Right kidney (tissue), 9 donors: ENCODE measurements at places on chromosomes 7 and 10.

GRCh38 chr7:140671966-140672365 lies 779 bp upstream of the ADCK2 start:
- no peak for DNase-seq

GRCh38 chr10:77428691-77429395 lies 208.8 kb downstream of the KCNMA1 start:
- no peak for DNase-seq

DNA sequence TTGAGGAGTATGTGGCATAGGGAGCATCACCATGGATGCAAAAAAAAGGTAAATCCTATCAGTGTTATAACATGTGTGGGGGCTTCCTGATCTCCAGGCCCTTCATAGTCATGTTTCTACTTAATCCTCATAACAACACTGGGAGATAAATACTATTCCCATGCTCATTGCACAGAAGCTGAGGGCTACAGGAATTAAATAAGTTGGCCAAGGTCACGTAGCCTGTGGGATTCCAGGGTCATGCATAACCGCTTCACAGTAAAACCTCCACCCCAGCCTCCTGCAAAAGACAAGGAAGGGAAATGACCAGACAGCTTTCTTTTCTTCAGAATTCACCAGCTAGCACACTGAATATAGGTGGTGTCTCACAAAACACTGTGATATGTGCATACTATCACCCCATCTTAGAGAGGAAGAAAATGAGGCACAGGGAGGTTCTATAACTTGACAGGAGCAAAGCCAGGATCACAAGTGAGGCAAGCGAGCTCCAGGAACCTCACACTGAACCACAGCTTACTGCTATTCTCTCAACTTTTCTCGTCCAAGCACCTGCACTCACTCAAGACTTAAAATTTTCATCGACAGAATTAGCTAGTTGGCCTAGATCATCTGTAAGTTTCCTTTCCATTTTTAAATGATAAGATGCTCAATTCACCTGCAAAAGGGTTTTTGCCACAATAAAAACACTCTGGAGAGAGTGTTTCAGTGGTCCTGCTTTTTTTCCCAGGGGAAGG lies 13.4 kb downstream of the JAZF1 start:
- no peak for DNase-seq

DNA sequence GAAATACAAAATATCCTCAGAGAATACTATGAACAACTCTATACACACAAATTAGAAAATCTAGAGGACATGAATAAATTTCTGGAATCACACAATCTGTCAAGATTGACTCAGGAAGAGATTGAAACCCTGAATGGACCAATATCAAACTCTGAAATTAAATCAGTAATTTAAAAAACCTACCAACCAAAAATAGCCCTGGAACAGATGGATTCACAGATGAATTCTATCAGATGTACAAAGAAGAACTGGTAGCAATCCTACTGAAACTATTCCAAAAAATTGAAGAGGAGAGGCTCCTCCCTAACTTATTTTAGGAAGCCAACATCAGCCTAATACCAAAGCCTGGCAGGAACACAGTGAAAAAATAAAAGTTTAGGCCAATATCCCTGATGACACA lies 190.0 kb downstream of the HPSE2 start:
- DNase-seq = no peak

DNA sequence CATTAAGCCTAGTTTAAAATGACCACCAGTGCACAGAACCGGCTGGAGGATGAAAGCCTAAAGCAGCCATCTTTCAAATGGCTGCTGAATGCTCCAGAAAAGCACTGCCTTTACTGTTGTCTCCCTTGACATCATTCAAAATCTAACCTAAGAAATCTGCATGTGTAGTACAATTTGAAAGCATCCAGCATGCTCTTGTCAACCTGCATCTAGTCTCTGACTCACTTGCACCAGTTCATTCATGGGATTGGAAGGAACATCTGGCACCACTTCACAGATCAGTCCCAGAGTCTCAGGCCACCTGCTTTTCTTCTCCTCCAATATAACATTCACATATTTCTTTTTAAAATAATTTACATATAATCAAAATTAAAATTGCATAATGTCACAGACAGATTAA lies 76.2 kb downstream of the RNF133 start:
- DNase-seq = no peak

DNA sequence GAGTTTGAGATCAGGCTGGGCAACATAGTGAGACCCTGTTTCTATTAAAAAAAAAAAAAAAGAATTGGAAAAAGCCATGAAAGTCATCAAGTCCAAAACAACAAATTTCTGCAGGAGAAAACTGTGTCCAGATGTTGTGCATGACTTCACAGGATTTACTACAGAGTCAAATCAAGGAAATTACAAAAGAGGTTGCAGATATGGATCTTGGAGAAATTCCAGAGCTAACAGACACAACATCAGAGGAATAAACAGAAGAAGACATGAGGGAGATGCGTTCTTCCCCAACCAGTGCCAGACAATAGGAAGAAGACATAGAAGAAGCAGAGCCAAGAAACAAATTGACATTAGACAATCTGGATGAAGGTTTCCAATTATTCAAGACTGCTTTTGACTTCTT lies 24.3 kb upstream of the KCNIP2 start:
- DNase-seq = no peak

DNA sequence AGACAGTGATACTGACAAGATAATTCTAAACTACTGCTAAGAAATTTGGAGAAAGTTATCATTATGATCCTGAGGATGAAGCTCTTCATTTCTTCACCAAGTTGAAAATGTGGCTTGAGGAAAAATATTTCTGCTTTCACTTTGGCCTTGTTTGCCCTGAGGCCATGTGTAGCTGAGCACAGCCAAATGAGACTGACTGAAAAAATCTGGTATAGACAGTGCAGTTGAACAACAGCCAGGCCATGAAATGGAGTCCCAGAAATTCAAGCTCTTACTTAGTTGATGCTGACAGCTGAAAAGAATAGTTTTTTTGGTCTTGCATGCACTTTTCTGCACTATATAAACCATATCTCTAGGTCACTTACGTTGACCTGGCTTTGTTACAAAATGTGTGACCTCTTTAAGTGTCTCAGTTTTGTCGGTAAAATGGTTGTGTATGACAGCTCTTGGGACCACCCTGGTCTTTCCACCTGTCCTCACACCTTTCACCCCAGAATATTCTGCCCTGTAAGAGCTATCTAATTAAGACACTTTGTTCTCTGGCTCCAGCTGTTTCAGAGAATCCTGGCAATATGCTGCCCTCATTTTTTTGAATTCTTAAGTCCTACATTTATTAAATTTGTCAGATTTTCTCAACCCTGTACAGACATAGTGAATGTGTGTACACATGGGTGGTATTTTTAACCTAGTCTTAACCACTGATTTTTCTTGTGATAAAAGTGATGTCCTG lies 91.3 kb downstream of the CD36 start:
- DNase-seq = no peak

GRCh38 chr7:54689394-54690049 lies 69.5 kb downstream of the SEC61G start:
- DNase-seq = no peak

GRCh38 chr7:88361357-88361756 lies 54.7 kb upstream of the STEAP4 start:
- no peak for DNase-seq

GRCh38 chr7:47239931-47240421 lies 341.9 kb downstream of the TNS3 start:
- DNase-seq = no peak

DNA sequence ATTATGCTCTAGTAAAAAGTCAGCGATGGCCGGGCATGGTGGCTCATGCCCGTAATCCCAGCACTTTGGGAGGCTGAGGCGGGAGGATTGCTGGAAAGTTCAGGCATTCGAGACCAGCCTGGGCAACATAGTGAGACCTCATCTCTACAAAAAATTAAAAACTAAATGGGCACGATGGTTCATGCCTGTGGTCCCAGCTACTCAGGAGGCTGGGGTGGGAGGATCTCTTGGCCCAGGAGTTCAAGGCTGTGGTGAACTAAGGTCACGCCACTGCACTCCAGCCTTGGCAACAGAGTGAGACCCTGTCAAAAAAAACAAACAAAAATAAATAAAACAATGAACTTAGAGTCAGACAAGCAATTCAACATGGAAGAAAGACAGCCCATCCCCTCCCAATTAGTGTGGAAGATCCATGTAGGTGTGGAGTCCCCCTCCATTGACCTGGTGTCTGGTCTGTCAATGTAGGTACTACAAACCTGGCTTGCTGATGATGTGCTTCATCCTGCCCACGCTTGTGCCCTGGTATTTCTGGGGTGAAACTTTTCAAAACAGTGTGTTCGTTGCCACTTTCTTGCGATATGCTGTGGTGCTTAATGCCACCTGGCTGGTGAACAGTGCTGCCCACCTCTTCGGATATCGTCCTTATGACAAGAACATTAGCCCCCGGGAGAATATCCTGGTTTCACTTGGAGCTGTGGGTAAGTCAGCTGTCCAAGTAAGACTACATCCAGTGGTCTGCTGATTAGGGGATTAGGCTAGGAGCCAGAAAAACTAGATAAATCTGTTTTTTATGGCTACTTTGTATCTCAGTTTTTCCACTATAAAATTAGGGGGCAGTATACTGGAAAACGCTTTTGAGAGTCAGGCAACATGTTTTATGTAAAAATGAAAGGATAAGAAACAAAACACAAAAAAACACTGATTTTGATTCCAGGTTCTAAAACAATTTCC lies 9.3 kb downstream of the SCD start:
- DNase-seq = no peak

DNA sequence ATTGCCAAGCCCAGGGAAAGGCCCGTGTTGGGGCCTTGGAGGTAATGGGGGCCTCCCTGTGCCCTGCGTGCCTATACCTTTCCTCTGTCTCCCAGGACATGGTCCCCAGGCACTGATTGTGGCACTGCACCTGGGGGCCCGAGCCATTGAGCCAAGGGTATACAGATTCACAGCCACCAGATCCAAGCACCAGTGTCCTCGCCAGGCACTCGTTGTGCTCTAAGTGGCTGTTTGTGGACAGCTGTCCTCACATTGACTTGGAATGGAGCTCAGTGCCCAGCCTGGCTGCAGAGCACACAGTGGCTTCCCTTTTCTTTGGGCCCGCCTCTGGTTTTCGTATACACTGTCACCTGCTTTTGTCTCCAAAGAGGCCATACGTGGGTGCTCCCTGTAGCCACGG lies 72.0 kb upstream of the BTBD16 start:
- DNase-seq = no peak

- DNase-seq = no peak
These were observed 62.8 kb upstream of the GJD4 start for GRCh38 chr10:35542303-35542702.

GRCh38 chr7:48105045-48105444 lies 16.0 kb downstream of the UPP1 start:
- no peak for DNase-seq

DNA sequence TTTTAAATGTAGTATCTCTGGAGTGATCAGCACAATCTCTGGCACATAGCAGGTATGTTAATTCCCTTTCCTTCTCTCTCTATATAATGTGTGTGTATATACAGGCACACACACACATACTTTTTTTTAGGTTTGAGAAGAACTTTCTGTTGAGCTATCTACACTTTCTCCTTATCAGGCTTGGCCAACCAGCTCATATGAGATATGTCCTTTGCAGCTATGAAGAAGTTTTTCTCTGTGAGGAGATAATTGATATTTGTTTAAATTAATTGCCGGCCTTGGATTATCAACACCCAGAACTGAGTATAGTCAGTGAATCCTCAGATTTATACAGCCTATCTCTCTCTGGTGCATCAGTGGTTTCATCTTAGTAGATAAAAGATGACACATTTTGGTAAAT lies 2.3 kb upstream of the MCU start:
- no peak for DNase-seq

DNA sequence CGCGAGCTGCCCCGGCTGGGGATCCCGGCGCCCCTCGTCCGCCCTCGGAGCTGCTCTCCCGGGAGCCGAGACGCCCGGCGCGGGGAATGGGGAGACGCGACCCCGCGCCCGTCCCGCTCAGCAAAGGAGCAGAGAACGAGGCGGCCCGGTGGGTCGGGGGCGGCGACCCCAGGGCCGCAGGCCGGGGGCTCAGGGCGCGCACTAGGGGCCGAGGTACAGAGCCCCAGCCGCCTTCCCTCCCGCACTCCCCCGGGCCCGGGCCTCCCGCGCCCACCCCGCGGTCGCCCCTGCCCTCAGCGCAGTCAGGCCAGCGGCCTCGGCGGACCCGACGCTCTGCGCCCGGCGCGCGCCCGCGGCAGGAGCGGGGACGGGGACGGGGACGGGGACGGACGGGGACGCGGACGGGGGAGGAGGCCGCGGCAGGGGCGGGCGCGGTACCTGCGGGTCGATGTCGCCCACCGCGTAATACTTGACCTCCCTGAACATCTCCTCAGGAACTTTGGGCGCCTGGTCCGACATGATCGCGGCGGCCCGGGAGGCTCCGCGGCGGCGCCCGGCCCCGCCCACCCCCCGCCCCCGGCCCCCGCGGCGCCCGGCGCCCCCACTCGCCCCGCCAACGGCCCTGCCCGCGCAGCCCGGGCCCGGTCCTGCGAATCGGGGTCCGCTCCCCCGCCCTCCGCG lies 373 bp downstream of the PAXIP1 start:
- DNase-seq = peak; percentile 59

GRCh38 chr10:127267442-127267841 lies 71.1 kb upstream of the INSYN2A start:
- DNase-seq = no peak

GRCh38 chr7:37187179-37187578 lies 261.5 kb downstream of the ELMO1 start:
- DNase-seq = no peak

- no peak for DNase-seq
These were observed 43.1 kb downstream of the KLF6 start for GRCh38 chr10:3741688-3742461.

GRCh38 chr7:7274782-7275181 lies 92.4 kb downstream of the C1GALT1 start:
- DNase-seq = no peak

DNA sequence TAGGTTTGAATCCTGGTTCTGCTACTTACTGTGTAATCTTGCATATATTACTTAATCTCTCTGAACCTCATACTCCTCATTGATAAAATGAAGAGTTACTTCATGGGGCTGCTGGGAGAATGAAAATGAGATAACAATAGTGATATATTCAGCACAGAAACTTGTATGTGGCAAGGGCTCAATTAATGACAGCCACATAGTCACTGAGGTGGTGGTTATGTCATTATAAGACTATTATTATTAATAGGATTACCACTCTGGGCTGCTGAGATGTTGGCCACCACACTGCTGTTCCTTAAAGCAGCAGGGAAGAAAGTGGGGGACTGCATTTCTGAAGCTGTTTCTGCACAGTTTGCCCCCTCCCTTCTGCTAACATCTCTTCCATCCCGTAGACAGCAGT lies 100.4 kb upstream of the PDLIM1 start:
- no peak for DNase-seq
